ENCODE measurements at places on chromosomes 4 and X.

- no peak for DNase-seq
Measured at GRCh38 chr4:177190995-177191580, 118.6 kb upstream of the NEIL3 start.

DNA sequence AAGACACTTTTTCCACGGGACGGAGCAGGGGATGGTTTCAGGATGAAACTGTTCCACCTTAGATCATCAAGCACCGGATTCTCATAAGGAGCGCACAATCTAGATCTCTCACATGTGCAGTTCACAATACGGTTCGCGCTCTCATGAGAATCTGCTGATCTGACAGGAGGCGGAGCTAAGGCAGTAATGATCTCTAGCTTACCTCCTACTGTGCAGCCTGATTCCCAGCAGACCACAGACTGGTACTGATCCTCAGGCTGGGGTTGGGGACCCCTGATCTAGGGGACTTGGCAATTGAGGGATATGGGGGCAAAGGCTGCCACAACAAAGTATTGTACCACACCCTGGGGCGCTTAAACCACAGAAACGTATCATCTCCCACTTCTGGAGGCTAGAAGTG lies 25.7 kb downstream of the ZNF185 start:
- DNase-seq, result no peak

- DNase-seq, result no peak
Measured at GRCh38 chr4:6032249-6033244, 14.3 kb upstream of the C4orf50 start.

- no peak for DNase-seq
Measured at GRCh38 chr4:3302786-3303564, 10.2 kb downstream of the RGS12 start.

GRCh38 chr4:112840061-112840460 lies 203.1 kb downstream of the LARP7 start:
- no peak for DNase-seq

DNA sequence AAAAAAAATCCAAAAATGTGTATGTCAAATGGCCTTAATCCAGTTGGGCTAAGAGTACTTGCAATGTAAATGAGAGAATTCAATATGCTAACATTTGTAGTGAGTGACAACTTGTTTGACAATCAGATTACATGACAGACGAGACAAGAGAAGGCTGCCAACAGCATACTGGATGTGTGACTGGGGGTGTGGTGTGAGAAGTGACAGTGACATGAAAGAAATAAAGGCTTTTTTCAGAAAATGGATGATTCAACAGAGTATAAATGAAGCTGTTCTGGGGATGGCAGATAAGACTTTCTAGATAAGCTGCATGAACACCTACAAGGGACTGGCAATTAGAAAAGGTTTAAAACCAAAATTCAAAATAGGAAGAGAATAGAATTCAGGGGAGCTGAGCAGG lies 143.4 kb downstream of the CENPC start:
- no peak for DNase-seq

DNA sequence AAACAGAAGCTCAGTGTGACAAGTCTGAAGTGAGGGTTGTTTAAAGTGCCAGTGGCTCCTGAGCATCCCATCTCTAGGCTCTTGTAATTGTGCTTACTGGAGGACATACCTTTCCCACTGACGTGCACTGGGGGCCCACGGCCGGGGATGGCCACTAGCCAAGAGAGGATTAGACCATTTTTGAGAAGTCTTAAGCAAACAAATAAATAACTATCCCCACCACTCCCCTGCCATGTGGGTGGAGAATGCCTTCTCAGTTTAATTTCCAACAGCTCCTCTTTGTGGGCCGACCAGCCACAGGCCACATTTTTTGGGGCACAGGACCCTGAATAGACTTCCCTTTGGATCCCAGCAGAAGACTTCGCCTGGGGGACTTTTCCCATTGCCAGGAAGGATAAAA lies 125.0 kb upstream of the MSX1 start:
- DNase-seq, result no peak

GRCh38 chr4:106017975-106018374 lies 122.7 kb downstream of the NPNT start:
- DNase-seq, result no peak

- DNase-seq, result no peak
Measured at GRCh38 chrX:10033375-10034007, 66.3 kb downstream of the CLDN34 start.

DNA sequence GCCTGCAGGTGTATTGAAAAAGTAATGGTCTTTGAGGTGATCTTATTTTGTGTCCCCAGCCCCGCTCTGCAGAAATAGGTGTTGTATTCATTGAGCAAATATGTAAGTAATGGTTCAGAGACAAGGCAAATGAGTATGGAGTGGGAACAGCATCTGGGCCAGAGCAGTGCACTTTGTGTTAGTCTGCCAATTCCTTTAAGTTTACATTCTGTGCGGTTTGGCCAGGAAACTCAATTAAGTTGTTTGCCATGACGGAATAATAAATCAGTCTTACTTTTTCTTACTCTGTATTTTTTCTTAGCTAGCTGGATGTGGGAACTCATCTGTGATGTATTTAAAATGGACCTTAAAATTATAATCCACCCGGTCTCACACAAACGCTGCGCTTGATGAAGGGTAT lies 12.6 kb downstream of the DCLK2 start:
- no peak for DNase-seq

DNA sequence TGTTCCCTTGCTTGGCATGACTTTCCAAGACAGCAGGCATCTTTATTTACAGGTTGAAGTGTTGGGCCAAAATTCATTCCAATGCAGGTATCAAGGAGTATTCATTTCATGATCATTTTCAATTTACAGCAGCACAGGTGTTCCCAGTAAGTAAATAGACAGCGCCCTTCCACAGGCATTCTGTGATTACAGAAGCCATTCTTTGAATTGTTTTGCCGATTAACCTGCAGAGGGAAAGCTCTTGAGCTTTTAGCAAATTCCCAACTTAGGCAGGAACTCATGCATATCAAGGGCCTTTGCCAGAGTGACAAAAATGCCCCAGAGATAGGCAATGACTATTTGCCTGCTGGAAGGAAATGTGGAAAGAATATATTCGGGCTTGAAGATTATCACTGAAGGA lies 6.8 kb downstream of the TXK start:
- no peak for DNase-seq

- no peak for DNase-seq
Measured at GRCh38 chrX:70208479-70208878, 26.0 kb upstream of the AWAT1 start.

DNA sequence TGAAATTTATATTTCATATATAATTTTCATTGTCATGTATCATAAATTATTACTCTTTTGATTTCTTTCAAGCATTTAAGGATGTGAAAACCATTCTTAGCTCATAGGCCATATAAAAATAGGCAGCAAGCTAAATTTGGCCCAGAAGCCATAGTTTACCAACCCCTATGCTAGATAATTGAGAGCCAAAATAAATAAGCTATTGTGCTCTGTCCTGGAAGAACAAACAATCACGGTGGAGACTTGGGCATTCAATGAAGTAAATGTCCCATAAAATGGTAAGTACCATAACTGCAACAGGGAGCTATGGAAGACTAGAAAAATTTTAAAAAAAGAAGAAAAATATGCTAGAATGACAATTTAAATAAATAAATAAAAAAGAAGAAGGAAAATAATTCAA lies 60.9 kb upstream of the PACRGL start:
- no peak for DNase-seq

DNA sequence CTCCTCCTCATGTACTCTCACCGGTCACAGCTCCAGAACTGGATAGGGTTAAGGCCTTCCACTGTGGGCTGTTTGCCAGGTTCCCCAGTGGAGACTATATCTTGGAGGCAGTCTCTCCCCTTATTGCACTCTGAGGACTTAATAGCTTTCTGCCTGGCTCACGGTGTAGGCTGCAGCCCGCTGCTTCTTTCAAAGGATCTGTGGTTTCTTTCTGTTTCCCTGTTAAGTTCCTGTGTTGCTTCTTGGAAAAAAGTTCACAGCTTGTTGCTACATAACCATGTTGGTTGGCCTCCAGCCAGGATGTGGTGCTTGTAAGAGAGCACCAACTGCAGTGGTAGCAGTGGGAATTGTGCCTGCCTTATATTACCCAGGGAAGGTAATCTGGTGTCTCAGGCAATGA lies 24.9 kb upstream of the ZDHHC15 start:
- DNase-seq, result no peak

DNA sequence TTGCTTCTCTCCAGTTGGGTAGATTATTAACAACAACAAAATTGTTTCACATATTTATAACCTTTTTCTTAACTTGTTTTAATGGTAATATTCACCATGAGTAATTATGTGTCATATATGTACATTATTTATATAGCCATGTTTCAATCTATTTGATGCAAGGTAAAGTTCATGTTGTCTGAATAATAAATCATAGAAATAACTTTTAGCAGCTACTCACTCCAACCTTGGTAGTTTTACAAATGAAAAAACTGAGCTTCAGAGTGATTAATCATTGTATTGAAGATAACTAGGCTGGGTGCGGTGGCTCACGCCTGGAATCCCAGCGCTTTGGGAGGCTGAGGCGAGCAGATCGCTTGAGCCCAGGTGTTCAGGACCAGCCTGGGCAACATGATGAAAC lies 46.0 kb downstream of the TMA16 start:
- no peak for DNase-seq

DNA sequence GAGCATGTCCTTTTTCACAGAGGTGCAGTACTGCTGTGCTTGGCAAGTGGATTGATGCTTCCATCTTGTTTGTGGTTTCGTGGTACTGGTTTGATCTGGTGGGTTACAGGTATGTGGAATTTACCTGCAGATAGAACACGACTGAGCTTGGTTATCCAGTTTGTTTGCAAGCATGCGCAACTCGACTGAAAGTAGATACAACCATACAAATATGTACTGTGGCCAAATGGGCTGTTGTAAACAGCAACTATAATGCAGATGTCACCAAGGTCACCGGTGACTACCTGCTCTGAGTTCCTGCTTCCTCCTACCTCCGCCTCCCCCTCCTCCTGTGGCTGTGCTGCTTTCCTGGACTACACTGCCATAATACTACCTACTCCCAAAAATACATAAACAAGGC lies 12.4 kb downstream of the CWH43 start:
- no peak for DNase-seq

GRCh38 chrX:104270212-104270611 lies 15.5 kb upstream of the ESX1 start:
- no peak for DNase-seq

- no peak for DNase-seq
Measured at GRCh38 chr4:109334129-109335105, 32.0 kb upstream of the COL25A1 start.

DNA sequence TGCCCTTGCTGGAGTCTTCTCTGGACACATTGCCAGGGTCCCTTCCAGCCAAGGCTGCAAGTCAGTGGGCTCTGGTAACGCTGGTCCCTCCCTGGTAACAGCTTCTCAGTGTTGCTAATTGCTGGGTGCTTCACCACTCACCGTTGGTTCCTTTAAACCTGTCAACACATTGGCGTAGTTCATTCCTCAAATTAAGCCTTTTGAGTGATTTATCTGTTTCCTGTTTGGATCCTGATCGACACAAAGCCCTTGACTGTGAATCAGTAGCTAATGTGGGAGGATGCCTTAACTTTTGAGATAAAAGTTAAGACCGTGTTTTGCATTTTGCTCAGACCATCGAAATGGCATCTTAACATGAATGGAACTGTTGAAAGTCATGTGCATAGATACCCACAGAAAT lies 125.9 kb downstream of the AMELX start:
- no peak for DNase-seq

GRCh38 chrX:49877397-49878101 lies 1.7 kb upstream of the USP27X start:
- no peak for DNase-seq

- DNase-seq, result no peak
Measured at GRCh38 chr4:179747218-179747910, 2305.1 kb upstream of the AGA start.

GRCh38 chrX:67636532-67636931 lies 92.7 kb downstream of the AR start:
- DNase-seq, result no peak

- no peak for DNase-seq
Measured at GRCh38 chr4:70713453-70714078, 8.2 kb upstream of the RUFY3 start.

GRCh38 chr4:112775801-112776200 lies 138.9 kb downstream of the LARP7 start:
- no peak for DNase-seq

DNA sequence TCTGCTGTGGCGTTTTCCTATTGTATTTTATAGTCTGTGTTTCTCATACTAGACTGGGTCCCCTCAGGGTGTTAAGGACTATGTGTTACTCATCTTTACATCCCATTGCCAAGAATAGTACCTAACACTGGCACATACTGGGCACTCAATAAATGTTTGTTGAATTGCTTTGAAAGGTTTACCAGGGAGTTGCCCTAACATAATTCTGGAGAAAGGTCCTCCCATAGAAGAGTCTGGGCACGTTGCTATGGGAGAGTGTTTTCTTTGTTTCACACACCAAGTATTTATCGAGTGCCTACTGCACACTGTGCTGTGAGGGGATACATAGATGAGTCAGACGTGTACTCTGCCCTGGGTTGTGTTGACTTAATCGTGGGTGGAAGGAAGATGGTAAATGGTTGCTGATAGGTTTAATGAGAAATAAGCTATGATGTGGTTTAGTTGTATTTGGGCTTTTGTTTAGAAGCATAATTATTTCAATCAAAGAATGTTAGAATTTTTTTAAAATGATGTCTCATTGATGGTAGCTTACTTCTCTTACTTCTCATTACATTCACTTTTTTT lies 42.9 kb downstream of the AFF1 start:
- no peak for DNase-seq

GRCh38 chr4:21656832-21657231 lies 291.7 kb downstream of the KCNIP4 start:
- no peak for DNase-seq

DNA sequence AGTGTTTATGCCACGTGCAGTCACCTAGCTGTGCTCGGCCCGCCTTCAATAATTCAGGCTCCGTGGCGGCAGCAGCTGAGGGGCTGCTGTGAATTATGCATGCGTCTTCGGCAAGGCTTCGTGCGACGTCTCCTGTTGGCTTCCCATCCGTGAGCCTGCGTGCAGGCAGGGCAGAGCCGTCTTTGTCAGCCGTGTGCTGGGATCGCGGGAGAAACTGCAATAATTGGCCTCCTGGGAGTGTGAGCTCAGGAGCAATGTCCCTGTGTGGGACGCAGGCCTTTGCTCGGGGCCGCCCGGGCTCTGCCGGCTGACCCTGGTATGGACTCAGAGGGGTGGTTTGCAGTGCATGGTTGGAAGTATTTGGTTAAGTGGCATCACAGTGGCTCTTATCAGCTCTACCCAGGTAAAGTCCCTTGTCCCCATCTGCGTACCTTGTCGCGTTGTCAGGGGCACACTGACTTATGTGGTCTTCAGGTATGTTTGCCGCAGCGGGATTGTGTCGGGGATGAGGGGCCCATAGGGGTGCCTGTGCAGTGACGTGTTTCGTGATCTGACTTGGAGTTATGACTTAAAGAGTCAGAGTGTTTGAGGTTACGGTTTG lies 34.5 kb upstream of the HGFAC start:
- DNase-seq, result no peak

- no peak for DNase-seq
Measured at GRCh38 chr4:10963958-10964703, 279.6 kb upstream of the CLNK start.

DNA sequence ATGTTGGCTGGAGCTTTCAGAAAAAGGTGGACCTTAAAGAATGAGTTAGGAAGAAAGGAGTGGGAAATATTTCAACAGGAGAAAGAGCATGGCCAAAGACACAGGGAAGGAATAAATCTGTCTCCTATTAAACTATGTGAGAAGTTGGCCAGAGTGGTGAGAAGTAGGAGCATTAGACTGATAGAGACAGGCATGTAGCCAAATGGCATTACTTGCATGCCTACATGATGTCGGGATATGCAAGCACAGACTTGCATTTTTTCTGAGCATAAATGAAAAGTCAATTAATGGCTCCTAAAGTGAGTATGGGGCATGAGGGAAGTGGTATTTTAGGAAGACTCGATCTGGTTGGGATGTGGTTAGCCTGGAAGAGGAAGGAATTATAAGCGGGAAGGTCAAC lies 279.6 kb upstream of the PITX2 start:
- DNase-seq, result no peak

Data from activated effector memory CD4-positive, alpha-beta T cell treated with Interleukin-2 at 50 U/mL for 16 hours (primary cell).